ENCODE measurements at places on chromosomes 16 and 17.
A peak's percentile ranks its signal among the peaks of the same experiment; 100 is the strongest.

DNA sequence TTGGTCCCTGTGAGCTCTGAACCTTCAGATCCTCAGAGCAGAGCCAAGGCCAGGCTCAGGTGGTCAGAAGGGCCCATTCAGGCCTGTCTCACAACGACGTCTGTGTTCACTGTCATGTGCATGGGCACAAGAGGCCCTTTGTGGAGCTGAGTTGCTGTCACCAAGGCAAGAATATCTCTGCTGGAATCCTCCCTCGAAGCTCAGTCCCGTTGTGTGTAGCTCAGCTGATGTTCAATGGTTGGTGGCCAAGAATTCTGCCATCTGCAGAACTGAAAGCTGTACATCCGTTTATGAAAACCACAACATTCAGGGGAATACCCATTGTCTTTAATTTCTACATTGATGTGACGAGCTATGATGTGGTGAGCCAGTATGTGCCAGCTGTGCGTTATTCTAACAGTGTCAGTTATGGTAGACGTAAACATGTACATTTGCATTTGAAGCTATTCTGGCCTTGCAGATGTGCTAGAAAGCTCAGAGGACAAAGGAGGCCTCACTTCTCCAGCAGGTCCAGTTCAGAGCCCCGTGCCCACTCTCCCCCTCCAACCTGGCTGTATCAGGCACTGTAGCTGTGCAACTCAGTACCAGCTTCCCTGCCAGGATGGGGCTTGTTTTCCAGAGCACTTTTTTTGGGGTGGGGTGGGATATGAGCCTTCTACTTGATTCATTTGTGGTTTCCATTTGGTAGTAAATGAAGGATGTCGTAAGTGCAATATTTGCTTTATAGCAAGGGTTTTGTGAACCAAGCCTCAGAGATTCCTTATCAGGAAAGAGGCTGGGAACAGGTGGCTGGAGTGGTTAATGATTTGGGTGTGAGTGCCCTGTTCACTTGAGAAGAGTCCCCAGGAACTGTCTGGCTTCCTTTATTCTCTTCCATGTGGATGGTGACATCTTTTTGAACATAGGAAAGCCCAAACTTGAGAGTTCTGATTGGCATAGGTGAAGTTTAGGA, 56.1 kb downstream of the B9D1 start:
- DNase-seq, result no peak

- DNase-seq, result no peak
These were observed 19.5 kb downstream of the GP2 start for GRCh38 chr16:20307791-20308190.

DNA sequence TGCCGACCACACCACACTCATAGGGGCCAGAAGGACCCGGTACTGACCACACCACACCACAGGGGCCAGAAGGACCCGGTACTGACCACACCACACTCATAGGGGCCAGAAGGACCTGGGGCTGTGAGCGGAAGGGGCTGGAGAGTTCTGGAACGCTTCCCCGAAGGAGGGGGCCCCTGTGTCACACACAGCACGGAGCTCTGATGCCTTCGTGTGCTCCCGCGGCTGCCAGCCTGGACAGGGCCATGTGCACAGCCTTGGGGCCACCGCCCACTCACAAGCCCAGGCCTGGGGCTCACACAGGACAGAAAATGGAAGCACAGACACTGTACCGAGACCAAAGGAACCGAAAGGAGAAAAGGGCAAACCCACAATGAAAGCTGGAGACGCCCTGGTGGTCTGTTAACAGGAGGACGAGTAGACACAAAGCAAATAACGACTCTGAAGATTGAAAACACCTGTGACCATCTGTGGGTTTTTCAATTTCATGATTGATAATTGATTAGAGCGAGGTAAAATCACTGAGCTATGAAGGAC, 106.5 kb upstream of the METRNL start:
- DNase-seq, result no peak

DNA sequence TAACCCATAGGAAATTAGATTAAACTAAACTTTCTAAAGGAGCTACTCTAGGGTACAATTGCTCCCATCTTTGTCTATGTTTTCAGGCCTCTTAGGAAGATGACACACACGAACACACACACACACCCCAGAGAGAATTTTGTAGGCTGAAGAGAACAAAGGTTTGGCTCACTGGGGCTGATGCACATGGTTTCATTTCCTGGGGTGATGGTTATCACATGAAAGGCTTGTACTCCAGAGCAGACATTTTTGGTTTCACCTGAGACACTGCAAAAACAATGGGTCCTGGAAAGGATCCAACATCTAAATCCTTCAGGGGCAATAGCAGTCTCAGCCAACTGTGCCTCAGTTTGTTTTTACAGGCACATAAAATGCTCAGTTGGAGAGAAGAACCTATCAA, 62.8 kb downstream of the GRB7 start:
- DNase-seq, result no peak

DNA sequence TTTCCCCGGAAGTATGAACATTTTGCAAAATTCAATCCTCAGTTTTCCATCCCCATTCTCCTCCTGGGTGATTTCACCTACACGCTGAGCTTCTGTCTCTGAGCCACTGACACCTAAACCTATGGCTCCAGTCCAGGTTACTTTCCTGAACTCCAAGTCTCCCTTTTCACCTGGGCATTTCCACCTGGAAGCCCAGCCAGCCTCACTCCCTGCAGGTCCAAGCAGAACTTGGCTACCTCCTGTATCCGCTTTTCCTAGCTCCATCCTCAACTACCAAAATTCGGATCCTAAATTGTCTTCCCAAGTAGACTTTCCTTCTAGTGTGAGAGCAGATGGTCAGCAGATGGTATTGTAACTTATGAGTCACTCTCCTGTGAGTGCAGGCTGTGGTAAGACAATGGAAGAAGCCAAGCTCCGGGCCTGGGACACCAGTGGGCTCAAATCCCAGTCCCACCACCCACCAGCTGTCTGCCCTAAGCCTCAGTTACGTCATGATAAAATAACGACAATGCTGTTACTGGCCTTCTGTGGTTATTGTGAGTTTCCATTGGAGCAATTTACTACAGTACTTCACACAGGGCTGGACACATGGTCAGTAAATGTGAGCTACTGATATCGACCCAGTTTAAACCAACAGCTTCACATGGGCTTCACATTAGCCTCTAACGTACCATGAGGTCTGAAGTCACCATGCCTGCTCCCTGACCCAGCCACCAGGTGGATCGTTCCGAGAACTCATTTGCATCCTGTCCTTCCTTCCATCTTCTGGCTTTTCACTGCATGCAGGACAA, 33.3 kb downstream of the PECAM1 start:
- peak; percentile 97 for DNase-seq

DNA sequence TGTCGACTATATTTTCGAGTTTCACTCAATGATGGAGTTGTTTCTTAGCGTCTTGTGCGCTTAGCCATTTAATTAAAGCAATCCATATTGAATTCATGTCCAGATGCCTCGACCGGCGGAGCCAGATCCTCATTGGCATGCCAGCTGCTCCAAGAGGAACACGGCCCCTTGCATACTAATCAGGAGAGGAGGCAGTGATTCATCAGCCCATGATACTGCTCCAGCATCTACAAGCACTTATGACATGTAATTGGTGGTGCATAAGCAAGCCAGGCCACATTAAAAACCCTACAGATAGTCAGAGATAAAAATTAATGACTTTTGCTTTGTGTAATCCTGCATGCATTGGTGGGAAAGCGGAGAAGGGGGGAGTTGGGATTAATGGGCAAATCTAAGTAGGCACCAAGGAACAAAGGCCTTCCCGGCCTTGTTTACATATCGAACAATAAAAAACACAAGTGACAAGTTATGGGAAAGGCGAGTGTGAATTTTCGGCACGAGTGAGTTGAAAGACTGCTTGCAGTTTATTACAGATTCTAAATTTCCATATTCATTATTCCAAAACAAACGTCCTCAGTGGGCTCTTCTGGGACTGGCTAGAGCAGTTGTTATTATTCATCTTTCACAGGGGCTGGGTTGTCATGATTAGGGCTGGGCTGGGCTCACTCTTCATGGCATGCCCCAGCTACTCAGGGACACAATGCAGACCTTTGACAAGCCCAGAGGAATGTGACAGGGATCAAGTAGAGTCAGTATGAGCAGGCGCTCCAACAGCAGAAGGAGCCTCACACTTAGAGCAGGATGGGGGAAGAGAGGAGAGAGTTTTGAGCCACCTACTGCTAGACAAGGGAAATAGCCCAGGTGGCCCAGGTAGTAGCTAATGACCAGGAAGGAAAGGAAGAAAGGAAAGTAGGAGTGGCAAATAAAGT, 281.7 kb upstream of the ZFHX3 start:
- DNase-seq, result no peak

GRCh38 chr16:17460890-17461289, 9.9 kb downstream of the XYLT1 start:
- DNase-seq, result no peak

GRCh38 chr16:11583889-11584565, 2.7 kb downstream of the LITAF start:
- DNase-seq, result no peak

- DNase-seq, result no peak
These were observed 1.3 kb downstream of the TMEM219 start for GRCh38 chr16:29963021-29963743.

- DNase-seq, result no peak
These were observed 77.2 kb downstream of the KATNIP start for GRCh38 chr16:27627136-27627535.

DNA sequence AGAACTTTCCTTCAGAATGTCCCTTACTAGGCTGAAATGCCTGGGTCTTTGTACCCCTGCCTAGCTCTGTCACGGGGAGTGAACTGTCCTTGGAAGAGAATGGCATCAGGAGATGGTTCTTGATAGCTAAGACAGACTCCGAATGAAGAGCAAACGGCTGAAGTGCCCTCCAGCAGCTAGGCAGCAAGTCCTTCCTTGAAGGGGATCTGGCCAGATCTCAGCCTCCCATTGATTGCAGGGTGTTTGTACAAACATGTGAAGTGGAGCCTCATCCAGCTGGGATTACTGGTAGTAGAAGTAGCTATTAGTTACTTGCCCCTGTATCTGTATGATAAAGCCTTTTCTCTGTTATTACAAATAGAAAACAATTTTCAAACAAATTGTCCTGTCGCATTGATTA, 30.9 kb downstream of the LRRC36 start:
- DNase-seq, result no peak

DNA sequence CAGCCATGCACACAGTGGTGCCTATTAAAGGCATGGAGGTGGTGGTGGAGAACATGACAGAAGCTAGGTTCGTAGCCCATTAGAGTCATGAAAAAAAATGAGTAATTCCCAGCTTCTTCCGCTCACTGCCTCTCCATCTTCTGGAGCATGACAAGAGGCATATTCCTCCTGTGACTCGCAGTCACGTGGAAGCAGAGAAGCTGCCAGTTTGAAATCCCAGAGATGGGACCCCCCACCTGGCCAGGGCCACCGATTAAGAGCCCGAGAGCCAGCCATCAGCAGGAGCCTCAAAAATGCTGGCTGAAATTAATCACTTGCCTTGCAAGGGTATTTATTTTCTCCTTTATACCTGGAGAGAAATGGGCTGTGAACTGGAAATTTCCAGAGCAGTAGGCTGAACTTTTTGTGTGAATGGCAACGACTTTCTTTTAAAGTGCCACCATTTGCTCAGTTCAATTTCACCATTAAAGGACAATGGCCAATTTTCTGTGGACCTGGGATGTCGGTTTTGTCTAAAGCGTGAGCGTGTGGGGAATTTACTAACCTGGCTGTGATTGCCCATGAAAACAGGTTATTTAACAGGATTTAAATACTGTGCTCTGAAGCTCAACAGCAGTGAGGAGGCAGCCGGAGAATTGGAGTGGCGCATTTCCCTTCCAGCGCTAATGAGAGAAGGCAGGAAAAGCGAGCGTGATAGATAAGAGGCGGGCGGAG, 189.7 kb upstream of the SDK2 start:
- DNase-seq, result no peak

GRCh38 chr16:63921737-63922295, 1200.0 kb downstream of the CDH11 start:
- DNase-seq, result no peak

DNA sequence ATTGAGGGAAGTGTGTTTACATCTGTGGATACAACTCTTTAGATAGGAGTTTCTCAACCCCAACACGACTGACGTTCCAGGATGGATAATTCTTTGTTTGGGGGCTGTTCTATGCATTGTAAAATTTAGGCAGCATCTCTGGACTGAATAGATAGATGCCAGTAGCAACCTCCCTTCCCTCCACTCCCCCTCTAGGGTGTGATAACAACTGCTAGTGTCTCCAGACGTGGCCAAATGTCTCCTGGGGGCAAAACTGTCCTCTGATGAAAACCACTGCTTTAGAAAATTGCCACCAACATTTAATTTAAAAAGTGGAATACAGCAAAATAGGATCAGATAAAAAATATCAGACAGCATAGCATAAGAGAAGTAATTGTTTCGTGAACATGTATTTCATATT, 79.9 kb downstream of the HS3ST3A1 start:
- DNase-seq, result no peak

- DNase-seq, result no peak
These were observed 20.7 kb downstream of the ACSF3 start for GRCh38 chr16:89114159-89114981.

DNA sequence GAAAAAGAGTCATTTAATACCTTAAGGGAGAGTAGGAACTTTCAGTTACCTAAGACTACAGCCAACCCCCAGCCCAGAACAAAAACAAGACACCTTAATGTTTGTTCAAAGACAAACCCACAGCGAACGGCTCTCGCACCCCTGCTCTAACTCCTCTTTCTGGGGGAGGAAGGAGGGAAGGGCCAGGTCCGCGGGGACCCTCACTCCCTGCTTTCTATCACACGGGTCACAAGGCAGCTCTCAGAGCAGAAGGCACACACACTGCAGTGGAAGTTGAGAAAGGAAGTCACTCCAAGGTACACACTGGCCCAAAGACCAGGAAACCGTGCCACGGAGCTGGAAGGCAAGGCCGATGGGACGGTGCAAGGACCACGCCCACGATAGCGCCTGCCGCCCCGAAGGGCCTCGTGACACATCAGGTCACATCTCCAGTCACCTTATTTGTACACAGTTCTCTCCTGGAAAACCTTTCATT, 10.0 kb downstream of the LITAFD start:
- DNase-seq, result no peak

DNA sequence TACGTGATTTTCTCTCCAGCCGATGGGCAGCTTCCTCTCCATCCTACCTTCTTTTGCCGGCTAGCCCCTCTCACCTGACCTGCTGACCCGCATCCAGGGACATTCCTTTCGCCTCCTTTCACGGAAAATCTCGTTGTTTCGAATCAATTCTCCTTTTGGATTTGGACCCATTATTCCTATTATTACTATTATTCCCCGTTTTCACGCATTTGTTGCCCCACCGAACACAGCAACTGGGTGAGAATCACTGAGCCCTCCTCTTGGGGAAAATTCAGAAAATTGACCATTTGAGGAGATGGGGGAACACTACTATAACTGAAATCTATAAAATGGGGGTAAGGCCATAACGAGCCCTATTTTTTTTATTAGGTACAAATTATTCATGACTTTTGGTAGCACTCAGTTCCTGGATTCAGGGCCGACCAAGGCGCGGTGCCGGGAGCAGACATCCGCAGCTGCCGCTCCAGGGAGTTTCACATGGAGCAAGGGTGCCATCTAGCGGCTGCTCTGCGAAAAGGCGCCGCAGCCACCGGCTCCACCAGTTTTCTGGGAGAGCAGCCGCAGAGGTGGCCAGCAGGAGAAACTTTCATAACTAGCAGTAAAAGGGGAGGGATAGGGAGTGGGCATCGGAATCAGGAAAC, 3.3 kb upstream of the HOXB8 start:
- DNase-seq, result peak; percentile 26

- DNase-seq, result no peak
These were observed 665 bp downstream of the MYBBP1A start for GRCh38 chr17:4554441-4554996.
